ENCODE measurements at places on chromosomes 2 and 18. TPM values are rescaled to one million over a fixed set of nuclear protein-coding genes. Genes with fewer than 3 reads are reported as not detected.

The SRD5A2 gene
- 0.02 TPM for total RNA-seq

The STPG4 gene
- not detected for total RNA-seq

The ARHGAP28 gene
- not detected for total RNA-seq

The REG3A gene
- total RNA-seq: not detected

The B3GNT7 gene
- total RNA-seq: 2.2 TPM

The NIF3L1 gene
- total RNA-seq: 34.2 TPM

The RIT2 gene
- total RNA-seq: not detected

The MYO7B gene
- total RNA-seq: 0.14 TPM

All from A549 treated with AZD2906 at 1 μM for 4 hours (cell line).